ENCODE measurements at places on chromosomes 1 and 21. TPM values are rescaled to one million over a fixed set of nuclear protein-coding genes. Genes with fewer than 3 reads are reported as not detected.
A peak's percentile ranks its signal among the peaks of the same experiment; 100 is the strongest.

The SH2D2A gene
- total RNA-seq, result not detected

The NRIP1 gene
- 25.4 TPM for total RNA-seq

DNA sequence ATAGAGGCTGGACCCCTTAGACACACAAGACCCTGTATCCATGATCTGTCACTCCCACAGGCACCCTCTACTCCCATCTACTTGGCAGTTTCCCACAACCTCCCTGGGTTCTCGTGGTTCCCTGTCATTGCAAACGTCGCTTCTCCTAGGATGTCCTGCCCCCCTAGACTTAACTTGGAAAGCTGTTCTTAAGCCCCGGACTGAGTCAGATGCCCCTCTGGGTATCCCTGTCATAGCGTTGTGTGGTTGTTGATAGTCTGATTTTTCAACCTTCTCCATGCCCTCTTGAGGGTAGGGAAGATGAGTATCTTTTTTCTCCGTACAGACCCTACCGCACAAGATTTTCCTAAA lies 11.8 kb downstream of the RCC1 start:
- peak overlapping the region; percentile 66 for H3K27ac ChIP-seq
- peak overlapping the region; percentile 57 for H3K4me3 ChIP-seq
- no peaks in the 10 kb centered on the region for H3K27me3 ChIP-seq
- no peaks in the 10 kb centered on the region for H3K36me3 ChIP-seq
- no peak for DNase-seq

GRCh38 chr1:35173909-35174540 lies 18.9 kb downstream of the SFPQ start:
- H3K27ac ChIP-seq, result no peak overlapping the region
- H3K36me3 ChIP-seq, result peaks cover 7% of the 10 kb centered on the region
- H3K4me1 ChIP-seq, result no peaks in the 10 kb centered on the region
- no peak overlapping the region for H3K4me3 ChIP-seq
- no peak for DNase-seq
- no peaks in the 10 kb centered on the region for H3K27me3 ChIP-seq

DNA sequence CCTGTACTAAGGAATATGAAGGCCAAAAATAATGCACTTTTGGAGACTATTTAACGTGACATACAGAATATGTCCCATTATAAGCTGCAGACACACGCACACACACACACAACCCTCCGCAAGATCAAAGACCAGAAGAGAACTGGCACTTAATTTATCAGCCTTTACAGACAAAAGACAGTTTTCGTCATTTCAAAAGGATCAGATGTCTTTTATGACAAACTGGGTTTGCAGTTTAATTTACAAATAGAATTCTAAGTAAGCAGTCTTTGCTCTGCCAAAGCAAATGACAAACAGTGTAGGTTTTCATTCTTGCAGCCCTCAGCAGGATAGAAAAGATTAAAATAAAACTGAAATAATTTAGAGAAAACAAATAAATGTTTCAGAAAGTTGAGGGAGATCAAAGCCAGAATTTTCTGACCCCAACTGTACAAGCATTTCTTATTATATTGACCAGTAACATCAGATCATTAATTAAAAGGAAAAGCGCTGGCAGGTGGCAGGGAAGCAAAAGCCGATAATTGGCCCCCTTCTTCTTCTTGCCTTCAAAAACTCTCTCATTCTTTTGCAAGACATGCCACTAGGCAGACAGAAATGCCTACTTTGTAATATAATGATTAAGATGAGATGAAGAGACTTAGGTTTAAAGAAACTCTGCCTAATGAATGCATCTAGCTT lies 169.0 kb downstream of the DENND1B start:
- H3K36me3 ChIP-seq, result no peaks in the 10 kb centered on the region
- H3K4me1 ChIP-seq, result no peaks in the 10 kb centered on the region
- no peak overlapping the region for H3K27ac ChIP-seq

DNA sequence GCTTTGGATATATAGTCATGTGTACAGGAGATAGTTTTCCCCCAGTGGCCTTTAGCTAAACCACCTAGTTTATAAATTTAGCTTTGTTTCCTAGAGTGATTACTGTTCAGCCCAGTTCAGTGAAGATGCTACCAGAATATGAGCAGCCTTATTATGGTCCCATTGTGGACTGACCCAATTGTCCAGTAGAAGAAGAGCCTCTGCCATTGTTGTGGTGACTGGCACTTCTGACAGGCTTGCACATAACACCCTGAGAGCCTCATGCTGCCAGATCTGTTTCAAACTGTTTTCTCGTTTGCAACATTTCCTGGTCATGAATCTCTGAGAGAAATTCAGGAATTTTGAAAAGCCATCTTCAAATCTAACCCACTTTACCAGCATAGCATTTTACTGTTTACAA lies 20.6 kb downstream of the KPNA6 start:
- H3K27me3 ChIP-seq, result no peaks in the 10 kb centered on the region
- no peak for DNase-seq
- no peak overlapping the region for H3K4me3 ChIP-seq

GRCh38 chr1:186500804-186501203 lies 39.9 kb upstream of the PDC start:
- no peaks in the 10 kb centered on the region for H3K27me3 ChIP-seq
- H3K4me3 ChIP-seq, result no peak overlapping the region
- no peak for DNase-seq
- H3K27ac ChIP-seq, result no peak overlapping the region
- H3K36me3 ChIP-seq, result no peaks in the 10 kb centered on the region

GRCh38 chr1:111789666-111790316 lies 34.1 kb downstream of the DDX20 start:
- H3K27me3 ChIP-seq, result peaks cover 9% of the 10 kb centered on the region
- no peaks in the 10 kb centered on the region for H3K4me1 ChIP-seq
- H3K27ac ChIP-seq, result no peak overlapping the region
- no peaks in the 10 kb centered on the region for H3K36me3 ChIP-seq

GRCh38 chr1:155499953-155500639 lies 62.5 kb downstream of the ASH1L start:
- H3K27me3 ChIP-seq, result no peaks in the 10 kb centered on the region
- peak; percentile 14 for DNase-seq
- H3K4me3 ChIP-seq, result no peak overlapping the region
- no peak overlapping the region for H3K27ac ChIP-seq
